ENCODE measurements at places on chromosomes 5 and 9.
A peak's percentile ranks its signal among the peaks of the same experiment; 100 is the strongest.

DNA sequence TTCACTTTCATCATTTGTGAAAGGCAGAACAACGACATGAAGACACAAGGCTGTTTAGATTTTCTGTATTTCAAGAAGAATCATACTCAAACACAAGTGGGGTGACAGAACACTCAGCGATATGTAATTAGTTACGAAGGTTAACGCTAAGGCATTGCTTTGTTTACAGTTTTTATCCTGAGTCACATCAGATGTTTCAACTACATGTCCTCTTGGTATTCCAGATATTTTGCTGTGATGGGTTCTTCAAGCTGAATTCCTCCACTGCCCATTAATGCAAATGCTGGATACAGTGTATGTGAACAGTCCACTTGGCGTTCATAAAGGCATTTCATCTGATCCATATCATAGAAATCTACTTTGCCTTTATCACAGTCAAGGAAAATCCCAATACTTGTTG lies 43.4 kb downstream of the TRIM36 start:
- no peak for DNase-seq

DNA sequence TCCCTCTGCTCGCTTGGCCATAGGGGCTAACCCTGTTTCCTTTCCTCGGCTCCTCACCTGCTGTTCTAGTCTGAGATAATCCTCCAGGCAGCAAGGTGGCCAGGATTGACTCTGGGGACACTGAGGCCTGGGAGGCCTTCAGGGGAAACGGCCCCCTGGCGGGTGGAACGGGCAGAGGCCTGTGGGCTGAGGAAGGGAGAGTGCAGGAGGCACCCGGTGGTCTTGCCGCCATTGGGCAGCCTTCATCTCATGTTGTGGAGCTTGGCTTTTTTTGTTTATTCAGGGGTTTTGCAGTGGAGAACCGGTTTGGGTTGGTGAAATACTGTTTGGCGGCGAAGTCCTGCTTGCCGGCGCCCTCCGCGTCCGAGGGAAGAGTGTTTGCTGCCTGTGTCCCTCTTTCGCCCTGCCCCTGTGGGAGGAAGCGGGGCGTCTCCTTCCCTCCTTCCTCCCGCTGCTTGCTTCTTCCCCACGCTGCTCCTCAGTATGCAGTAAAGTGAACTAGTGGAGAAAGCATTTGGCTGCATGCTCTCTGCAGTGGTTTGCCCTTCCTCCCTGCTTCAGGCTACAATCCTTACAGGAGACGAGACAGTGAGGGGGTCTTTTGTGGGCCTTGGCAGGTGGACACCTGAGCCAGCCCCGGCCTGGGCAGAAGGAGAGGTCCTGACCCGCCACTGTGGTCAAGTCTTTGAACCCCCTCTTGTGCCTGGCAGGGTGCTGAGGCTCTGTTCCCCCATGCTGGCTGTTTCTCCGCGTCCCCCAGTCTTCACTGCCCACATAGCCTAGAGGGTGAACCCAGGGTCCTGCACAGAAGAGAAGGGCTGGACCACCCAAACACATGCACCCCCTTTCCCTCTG lies 30.8 kb upstream of the PRDM12 start:
- no peak for DNase-seq

DNA sequence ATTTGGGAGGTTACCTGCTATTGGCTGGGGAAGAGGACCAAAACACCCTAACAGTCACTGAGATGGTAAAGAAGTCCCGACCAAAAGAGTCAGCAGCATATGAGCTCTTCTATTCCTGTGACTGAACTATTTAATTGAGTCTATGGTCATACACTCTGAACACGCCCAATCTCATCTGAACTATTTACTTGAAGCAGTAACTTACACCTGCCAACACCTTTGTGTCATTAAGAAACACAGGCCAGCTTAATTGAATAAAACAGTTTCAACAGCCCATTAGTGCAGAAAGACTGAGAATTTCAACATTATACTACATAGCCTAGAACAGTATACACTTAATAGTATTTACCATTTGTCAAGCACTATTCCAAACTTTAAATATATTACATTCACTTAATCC lies 47.8 kb downstream of the NR6A1 start:
- DNase-seq: no peak

DNA sequence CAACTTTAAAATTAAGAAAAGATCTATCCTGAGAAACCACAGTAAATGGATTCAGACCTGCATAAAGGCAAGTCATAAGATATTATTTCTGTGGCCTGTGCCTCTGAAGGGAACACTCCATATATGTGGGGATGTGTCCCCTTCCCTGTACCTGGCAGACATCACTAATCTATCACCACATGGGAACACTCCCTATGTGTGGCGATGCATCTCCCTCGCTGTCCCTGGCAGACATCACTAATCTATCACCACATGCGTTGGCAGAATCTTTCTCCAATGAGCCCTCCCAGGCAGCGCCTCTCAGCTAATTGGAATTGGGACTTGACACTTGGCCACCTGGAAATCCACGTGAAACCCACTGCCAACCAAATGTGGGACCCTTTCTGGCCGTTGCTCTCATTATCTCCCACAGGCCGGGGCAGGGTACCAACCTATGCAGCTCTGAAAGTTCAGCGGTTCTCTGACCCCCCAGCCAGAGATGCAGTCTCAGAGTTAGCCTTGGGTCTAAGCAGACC lies 25.2 kb upstream of the ASS1 start:
- no peak for DNase-seq

DNA sequence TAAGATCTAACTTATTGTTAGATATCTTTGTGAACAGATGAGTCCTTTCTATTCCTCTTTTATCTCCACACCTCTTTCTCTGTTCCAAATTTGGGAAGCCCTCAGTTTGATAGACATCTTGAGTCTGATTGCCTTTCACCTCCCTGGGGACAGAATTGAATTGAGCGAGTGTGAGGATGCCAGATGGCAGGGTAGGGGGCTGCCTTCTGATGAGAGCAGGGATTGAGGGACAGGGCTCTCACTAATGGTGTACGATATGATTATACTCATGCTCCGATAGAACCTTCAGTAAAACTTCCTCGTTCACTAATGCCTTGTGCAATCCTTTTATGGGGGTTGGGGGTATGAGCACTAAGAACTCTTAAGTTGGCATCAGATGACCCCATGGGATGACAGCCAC lies 172.1 kb upstream of the DAP start:
- no peak for DNase-seq

GRCh38 chr5:168765551-168766425 lies 186.6 kb upstream of the PANK3 start:
- DNase-seq: no peak

DNA sequence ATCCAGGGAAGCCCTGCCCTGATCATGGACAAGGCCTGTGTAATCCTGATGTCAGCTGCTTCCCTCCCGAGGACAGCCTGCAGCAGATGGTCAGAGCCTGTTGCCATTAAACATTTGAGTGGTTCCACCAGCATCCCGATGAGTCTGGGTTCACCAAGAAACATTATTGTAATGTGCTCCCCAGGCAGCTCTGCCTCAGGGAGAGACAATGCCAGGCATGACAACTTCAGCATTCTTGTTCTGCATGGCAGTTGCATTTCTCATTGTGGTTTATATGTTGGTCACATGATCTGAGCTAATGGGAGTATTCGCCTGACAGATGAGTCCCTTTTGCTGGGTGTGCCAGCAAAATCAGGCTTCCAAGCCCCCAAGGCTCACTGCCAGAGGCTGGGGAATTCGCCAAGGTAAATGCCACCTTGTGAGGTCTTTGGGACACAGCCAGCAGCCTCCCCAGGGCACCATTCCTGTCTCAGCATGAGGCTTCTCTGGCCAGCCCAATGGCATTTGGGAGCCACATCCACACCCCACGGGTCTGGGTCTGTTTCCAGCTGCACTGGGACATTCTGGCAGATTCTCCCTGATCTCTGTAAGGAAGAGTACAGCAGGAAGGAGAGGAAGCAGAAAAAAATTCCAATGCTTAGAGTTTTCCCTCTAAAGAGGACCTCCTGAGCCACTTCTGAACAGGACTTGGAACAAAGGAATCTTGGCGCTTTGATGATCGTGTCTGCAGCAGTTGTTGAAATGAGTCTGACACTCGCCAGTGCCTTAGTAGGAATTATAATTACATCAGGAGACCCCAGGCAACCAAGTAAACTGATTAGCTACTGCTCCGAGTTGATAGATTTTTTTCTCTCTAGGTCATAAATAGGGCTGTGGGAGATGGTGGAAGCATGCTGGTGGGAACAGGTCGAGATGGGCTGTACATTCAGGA lies 18.7 kb downstream of the KCNIP1 start:
- DNase-seq: peak; percentile 86

- DNase-seq: no peak
These were observed 607 bp downstream of the UQCRQ start for GRCh38 chr5:132867046-132867451.

DNA sequence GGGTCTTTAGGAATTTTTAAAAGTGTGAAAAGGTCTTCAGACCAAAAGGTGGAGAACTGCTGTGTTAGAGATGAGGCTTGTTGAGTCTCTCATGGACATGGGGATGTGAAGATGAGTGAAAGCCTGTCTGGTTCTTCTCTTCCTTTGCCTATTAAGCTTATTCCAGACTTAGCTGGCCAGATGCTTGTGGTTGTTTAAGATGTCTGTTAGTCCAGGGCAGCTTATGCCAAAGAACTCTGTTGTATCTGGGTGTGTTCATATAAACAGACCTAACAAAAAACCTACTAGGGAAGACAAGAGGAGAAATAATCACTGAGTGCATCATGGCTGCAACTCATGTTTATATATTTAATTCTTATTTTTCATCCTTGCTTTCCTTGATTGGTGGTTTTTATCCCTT lies 57.5 kb upstream of the NCS1 start:
- no peak for DNase-seq

- DNase-seq: peak; percentile 23
These were observed 5.2 kb upstream of the NKD2 start for GRCh38 chr5:1003296-1003937.

DNA sequence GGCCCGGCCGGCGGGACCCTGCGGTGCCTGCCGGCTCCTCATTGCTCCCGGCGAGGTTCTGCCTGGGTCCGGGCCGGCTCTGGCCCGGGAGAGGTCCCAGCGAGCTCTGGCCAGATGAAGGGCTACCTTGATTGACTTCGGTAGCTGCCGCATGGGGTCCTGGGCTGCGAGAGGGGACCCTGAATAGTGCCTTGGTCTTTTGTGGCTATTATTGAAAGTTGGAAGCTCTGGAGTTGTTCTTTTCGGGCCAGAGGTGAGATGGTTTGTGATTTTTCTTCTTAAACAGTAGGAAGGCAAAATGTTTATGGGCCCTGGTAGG lies 635 bp downstream of the NAA35 start:
- no peak for DNase-seq

DNA sequence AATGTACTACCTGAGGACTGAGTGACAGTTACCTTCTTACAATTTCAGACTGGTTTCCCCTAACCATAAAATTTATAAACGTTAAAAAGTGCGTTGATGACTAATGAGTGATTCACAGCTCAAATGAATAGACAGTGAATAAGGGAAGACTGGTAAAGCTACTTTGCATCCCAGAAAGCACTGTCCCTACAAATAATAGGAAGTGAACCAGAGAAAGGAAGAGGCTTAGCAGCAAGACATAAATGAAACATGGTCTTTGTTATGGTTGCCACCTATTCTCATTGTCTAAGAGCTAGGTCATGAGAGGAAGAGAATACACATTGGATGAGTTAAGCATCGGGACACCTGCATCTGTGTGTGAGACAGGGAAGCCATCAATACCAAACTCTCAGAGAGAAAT lies 849.2 kb downstream of the TAF11L14 start:
- no peak for DNase-seq

DNA sequence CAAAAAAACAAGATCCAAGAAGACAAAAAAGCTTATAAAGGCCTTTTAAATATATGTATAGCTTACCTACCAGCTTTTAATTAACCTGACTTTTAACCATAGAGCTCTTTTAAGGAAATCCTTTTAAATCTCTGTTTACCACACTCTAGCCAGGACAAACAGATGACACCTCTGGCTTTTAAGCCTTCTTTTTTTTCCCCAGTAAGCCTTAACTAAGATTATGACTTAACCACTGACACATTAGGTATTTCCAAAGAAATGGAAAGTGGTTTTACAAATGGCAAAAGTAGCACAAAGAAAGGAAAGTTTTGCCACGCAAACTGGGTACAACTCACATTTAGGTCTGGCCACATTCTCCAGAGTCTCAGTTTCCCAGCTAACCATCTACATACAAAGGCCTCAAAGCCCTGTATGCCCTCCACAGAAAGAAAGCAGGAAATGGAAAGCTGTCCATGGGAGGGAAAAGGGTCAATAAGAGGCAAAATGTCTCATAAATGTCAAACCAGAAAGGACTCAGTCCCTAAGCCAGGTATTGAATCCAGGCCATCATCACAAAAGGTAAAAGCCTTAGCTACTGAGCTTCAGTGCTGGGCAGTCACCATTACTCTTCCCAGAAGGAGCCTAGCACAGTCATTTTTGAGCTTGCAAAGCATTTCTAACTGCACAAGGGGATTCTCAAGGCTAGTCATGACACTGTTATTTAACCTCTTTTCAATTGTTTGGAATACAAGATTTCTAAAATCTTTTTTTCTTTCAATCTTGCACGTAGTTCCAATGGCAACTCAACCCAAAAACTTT lies 19.7 kb downstream of the TMEM161B start:
- DNase-seq: no peak

- DNase-seq: no peak
These were observed 115.4 kb upstream of the NTRK2 start for GRCh38 chr9:84554069-84554664.

GRCh38 chr5:43497311-43498104 lies 13.8 kb upstream of the TMEM267 start:
- DNase-seq: no peak

DNA sequence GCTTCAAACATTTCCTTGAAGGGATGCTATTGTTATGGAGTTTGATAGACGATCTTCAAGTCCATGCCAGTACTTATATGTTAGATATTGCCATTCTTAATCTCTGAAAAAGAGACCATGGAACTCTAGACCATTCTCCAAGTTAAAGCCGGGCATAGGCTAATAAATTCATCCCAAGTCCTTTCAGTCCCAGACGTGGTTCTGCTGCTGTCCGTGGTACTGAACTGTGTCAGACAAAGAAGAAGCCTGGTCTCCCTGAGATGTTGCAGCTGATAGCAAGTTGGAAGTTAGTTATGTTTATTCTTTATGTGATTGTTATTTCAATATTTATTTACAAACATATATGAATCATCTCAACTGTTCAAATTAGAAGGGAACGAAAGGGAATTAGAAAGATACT lies 158.7 kb downstream of the NMUR2 start:
- DNase-seq: no peak

DNA sequence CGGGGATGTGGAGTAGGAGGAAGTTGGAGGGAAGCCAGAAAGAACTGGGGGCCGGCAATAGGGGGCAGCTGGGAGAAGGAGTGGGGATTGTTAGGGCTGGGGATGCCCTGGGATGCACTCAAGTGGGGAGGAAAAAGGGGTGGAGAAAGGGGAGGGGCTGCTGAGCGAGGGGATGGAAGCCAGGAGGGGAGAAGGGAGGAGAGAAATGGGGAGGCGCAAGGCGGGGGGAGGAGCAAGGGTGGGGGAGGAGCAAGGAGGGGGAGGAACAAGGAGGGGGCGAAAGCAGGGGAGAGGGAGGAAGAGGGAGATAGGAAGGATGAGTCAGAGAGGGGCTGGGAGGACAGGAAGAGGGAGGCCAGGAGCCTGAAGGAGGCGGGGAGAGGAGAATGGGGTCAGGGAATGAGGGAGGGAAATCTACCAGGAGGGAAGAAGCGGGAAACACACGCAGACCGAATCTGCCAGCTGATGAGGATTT lies 1.6 kb downstream of the IRX4 start:
- DNase-seq: no peak

- DNase-seq: no peak
These were observed 6.4 kb upstream of the SMIM32 start for GRCh38 chr5:136199408-136199807.

- no peak for DNase-seq
These were observed 20.0 kb downstream of the PIP5K1B start for GRCh38 chr9:68725070-68725469.

- no peak for DNase-seq
These were observed 632.4 kb downstream of the SEMA5A start for GRCh38 chr5:8913522-8913921.

GRCh38 chr5:6675784-6676491 lies 37.3 kb upstream of the TENT4A start:
- DNase-seq: no peak

Measured in NCI-H1092 treated with DMSO at 0.1 percent for 48 hours (cell line).